Stimulated activated CD4-positive, alpha-beta T cell treated with anti-CD3 and anti-CD28 coated beads, Interleukin-15, amount 100 ng/mL, for 24 hours (primary cell): ENCODE measurements at places on chromosomes 13 and 19.

DNA sequence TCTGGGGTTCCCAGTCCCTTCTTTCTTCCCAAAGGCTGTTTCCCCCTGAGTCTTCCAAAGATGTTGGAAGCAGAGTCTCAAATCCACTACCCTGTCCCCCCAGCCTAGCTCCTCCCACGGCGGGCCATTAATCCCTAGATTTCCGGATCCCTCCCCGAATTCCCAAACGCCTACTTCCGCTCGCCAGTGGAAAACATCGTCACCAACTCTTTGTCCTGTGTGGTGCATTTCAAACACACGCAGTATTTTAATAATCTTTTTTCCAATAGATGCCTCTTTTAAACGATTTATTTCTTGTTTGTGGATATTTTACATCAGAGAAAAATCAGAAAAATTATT, 610 bp downstream of the ZNF791 start:
- no peak for DNase-seq

DNA sequence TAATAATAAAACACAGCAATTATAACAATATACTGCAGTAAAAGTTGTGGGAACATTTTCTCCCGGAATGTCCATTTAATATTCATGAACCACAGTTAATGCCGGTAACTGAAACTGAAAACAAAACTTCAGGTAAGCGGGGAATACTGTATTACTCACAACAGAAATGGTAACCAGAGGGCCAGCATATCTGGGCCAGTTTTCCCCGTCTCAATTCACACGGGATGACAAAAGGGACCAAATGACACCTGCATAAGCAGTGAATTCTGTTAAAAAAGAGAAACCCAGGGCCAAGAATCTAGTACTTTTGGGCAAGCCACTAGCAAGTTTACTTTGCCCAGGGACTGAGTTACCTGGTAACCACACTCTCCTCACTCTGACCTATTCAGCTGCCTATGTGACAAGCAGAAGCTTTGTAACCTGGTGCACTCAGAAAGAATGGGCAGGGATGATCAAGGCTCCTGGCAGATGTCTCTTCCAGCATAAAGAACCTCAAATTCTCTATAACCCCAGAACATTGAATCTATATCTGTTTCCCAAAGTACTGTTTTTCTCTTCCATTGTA, 1171.2 kb downstream of the DIAPH3 start:
- DNase-seq, result no peak

GRCh38 chr19:18292810-18293641, 11.6 kb upstream of the JUND start:
- DNase-seq, result peak; percentile 81

DNA sequence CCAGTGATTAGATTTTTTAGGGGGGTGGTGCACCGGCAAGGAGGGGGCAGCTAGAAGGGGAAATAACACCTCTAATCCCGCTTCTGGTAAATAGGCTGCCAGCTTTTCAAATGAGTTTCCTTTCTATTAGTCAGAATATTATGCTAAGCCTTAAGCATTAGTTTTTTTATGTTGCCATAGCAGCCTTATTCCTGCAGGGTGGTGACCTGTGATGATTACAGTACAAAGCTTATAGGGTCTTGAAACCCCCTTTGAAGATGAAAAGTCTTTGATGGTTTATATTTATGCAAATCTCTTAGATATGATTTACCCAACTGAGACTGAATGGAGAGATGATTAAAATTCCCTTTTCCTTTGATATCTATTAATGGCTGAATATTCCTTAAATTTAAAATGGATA, 109.8 kb downstream of the ZIC5 start:
- no peak for DNase-seq

DNA sequence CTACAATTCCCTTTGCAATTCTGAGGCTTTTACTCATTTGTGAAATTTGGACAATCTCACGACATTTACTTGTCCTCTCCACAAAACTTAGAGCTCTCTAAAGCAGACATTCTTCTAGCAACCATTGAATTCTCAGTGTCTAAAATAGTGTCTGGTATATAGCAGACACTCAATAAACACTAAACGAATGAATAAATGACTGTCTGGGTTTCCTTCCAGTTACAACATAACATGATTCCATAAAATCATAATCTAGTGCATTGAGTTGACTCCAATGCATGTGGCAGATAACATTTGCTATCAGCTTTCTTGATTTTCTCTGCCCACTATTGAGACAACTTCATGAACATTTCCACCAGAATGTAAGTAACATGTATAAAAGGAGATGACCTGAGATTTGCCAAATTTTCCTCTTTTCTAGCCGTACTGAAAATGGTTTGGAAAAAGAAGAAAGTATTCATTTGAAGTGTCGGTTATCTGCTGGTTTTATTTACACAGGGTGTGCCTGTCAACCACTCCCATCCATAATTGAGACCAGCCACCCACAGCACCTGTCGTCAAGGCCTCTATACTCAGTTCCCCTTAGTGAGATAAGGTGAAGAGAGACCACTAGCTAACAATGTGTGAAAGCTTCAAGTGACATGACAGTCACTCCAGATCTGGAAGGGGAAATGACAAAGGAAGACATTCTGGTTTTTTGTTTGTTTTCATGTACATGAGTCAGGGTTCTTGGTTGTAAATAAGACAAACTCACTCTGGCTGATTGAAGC, 4.8 kb upstream of the SERP2 start:
- no peak for DNase-seq

DNA sequence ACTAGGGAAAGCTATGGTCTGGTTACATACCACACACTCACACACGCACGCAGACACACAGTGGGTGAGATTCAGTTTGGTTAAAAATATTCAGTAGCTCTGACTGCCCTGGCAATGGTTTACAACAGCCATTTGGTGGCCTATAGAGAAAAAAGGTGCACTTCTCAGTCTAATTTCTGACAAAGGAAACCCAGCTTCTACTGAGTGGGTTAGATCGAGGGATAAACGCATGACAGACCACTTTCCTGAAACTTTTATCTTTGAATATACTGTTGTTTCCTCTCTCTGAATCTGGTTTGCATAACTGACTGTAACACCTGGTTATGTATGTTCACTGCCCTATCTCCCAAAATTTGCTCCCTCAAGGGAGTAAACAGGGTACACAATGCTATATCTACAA, 2.5 kb downstream of the LIG4 start:
- no peak for DNase-seq

- no peak for DNase-seq
Observed at GRCh38 chr19:2554856-2555255, 78.9 kb downstream of the GADD45B start.

GRCh38 chr13:27523346-27524073, 73.1 kb upstream of the MTIF3 start:
- no peak for DNase-seq

DNA sequence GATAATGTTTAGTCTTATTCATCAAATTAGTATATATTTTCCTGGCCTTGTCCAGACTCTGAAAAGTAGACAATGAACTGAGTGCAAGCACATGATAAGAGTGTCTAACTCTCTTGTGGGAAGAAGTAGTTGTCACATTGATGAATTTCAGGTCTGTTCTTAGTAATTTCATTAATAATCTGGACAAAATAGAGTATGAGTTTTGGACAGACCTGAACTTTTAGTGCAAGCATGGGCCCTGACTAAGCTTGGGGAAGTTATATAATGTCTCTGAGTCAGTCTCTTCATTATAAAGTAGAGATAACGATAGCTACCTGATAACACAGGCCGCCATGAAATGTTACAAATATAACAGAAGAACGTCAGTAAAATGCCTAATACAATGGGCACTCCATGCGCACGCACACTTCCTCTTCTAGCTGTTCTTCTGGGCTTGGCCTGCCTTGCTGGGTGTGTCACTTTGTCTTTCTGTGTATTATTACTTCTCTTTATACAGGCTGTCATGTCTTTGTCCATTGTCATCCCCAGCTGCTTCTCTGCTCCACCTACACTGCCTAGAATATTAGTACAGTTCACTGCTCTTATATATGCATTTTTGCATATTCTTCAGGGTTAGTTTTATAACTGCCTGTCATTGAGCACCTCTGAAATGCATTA, 129.1 kb upstream of the HTR2A start:
- DNase-seq, result no peak

DNA sequence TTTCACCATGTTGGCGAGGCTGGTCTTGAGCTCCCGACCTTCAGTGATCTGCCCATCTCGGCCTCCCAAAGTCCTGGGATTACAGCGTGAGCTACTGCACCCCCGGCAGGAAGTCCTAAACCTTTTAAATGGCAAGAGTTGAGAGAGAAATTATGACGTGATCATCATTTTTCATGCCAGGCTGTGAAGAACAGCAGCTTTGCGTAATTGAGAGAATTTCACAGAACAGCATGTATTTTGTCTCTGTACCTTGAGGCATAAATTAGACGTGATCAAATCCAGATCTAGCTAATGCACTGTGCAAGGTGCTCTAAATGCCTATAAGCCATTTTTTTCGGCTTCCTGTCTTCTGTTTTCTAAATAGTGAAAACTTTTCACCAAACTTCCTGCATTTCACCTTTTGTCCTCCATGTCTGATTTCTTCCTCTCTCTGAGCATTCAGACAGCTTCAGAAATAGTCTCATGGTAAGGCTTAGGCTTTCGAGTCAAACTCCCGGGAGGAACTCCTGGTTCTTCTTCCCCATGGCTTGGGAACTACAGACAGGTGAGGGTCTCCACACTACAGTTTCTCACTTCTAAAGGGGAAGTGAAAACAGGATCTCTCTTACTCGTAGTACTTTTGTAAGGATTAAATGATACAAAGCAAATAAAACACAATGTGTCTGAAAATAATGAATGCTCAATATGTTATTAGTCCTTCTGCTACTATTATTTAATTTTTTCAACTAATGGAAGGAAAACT, 51.0 kb downstream of the WDFY2 start:
- DNase-seq, result no peak

GRCh38 chr19:52600639-52601024, 30.5 kb downstream of the ZNF701 start:
- peak; percentile 25 for DNase-seq

DNA sequence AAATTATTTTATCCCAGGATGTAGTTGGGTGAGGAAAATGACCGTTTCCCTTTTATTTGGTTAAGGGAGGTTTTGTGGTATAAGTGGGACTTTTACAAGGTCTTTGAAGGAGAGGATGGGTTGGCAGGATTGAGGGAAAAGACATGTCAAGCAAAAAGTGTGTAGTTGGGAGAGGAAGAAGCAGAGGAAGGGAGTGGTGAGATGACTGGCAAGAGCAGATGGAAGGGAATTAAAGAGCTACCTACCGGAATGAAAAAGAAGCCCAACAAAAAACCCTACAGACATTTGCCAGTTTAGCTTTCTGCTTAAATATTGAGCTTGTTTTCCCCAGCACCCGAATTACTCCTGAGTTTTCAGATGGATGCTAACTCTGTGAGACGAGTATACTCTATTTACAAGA, 19.6 kb downstream of the FRY start:
- no peak for DNase-seq

DNA sequence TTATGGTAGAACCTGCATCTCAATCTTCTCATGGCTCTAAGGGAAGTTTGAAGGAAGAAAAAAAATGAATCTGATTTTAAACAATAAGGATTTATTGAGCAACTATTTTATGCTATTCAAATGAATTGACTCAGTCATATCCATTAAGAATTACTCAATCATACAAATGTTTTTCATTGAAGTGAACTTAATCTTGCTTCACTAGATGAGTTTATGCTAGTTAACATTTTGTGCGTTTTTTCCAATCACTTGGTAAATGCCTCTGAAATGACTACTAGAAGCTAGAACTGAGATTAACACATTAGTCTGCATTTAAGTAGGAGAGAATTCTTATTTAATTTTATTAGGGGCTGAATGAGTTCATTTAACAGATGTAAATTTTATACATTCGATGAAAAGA, 25.2 kb downstream of the RXFP2 start:
- DNase-seq, result no peak

GRCh38 chr13:98976338-98976737, 1.5 kb downstream of the DOCK9 start:
- no peak for DNase-seq

- DNase-seq, result no peak
Observed at GRCh38 chr19:4232614-4233281, 3.4 kb downstream of the EBI3 start.

DNA sequence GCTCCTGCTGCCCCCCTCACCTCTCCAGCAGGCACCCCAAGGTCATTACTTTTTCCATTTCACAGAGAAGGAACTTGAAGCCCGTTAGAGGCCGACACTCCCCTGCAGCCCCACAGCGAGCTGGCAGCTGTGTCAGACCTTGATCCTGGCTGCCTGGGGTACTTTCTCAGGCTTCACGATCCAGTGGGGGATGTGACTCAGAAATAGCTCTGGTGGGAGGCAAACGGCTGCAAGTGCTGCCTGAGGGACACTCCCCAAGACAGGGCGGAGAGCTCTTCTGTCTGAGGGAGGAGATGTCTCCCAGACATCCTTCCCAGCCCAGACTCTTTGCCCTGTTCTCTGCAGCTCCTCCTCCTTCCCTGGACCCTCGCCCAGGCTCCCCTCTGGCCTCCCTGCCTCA, 4.8 kb downstream of the TSKS start:
- DNase-seq, result no peak

- DNase-seq, result no peak
Observed at GRCh38 chr19:15280915-15281683, 48.9 kb upstream of the EPHX3 start.

GRCh38 chr19:12166626-12167025, 3.7 kb downstream of the ZNF136 start:
- no peak for DNase-seq
